Naive thymus-derived CD8-positive, alpha-beta T cell (primary cell): ENCODE measurements at places on chromosomes 4 and X. TPM values are rescaled to one million over a fixed set of nuclear protein-coding genes. Genes with fewer than 3 reads are reported as not detected.

Gene GASK1B
- 0.49 TPM for total RNA-seq

Gene SPACA5
- total RNA-seq, result not detected

Gene ADGRL3
- not detected for total RNA-seq

Gene IL2
- not detected for total RNA-seq

Gene STOX2
- not detected for total RNA-seq
